ENCODE measurements at places on chromosomes 12 and 14.

DNA sequence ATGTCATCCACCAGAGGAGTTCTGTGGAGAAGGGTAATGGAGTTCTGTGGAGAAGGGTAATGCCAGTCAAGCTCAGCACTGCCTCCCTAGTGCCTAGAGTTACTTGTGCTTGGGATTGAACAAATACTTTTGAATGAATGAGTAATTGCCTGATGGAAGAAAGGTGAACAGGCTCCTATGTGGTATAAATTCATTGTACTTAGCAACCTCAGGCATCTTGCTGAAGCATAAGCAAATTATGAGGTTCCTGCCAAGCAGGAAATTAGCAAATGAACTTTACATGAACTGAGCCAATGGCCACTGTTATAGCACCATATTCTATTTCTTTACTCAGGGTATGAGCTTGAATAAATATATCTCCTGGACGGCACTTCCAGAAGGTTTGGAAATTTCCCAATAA lies 1047.2 kb downstream of the SLC6A15 start:
- no peak for DNase-seq

DNA sequence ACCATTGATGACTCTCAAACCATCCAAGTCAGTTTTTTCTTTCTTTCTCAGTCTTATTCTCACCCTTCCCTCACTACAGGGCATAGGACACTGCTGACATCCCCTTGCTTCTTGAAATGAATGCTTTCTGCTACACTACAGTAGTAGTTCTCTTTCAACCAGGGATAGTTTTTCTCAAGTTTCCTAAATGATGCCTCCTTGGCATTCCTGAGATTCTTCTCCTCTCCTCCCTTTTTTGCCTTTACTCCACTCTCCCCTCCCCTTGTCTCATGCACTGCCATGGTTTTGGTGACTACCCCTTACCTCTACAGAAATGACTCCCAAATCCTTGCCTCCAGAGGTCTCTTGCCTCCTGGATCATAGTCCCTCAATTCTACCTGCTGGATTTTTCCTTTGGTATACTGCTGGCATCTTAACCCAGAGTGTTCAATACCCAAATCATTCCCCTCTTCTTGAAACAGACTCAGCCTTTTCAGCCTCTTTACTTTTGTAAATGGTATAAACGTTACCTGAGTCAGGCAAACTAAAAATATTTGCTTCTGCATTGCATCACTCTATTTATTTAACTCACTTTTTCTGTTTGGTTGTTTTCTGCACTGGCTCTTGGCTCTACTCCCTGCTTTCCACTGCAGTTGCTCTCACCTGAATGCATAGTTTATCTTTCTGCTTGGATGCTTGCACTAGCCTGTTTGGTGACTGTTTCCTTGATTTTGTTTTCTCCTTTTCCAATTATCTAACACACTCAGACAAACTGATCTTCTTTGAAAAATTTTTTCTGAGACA lies 211.6 kb upstream of the IGF1 start:
- DNase-seq: no peak

DNA sequence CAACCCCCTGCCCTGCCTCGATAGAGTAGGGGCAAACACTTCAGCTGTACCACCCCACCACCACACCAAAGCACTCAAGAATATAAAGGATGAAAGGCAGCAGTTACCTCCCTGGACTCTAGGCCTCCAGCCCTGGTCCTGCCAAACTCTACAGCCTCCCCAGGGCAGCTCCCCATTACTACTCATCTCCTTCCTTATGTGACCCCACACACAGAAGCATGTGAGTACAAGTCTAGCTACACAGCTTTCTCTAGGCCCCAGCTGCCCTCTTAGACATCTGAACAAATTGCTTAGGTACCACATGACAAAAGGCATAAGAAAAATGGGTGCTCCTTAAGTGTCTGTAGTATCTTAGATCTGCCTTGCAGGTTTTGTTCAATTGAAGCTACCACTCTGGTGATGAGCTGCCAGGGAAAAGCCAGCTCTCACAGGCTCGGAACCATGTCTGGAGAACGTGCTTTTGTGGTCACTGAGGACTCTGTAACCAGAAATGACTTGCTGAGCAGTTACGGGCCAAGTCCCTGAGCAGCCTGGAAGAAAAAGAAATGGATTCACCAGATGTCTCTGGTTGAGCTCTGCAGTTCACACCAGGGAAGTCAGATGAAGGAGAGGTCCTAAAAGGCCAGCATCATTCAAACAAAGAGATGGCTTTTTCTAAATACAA lies 32.8 kb downstream of the FMNL3 start:
- DNase-seq: peak; percentile 29

GRCh38 chr12:79374545-79374944 lies 316.2 kb downstream of the PAWR start:
- no peak for DNase-seq

- DNase-seq: no peak
Observed at GRCh38 chr12:46200551-46200950, 68.3 kb downstream of the SLC38A1 start.

GRCh38 chr12:120196363-120196762 lies 1.8 kb upstream of the GCN1 start:
- DNase-seq: no peak

DNA sequence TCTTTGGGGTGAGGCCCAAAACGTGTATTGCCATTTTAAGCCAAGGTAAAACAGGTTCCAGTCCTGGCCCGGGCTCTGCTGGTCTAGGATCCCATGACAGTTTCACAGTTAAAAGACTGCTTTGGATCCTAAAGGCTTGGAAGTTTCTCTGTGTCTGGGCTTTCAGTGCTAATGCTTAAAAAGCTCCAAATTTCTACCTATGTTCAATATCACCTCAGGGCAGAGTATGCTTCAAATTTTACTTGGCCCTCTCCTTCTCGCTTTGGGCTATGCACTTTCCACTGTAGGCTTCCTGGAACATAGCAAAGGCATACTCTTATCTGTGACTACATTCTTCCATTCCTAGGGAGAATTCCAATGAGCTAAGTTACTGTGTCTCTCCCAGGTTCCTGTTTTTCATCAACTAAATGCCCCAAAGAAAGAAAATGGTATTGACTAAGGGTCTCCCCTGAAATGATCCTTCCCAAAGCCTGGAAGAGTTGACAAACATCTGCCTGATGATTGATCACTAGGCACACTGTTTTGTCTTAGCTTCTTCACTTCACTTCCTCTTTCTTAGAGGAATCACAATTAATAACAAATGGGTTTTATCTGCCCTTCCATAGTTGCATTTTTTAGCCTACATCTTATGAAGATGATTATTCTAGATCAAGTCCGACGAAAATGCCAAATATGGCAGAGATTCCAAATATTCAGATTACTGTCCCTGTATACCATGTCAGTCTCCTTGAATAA lies 79.4 kb downstream of the TMTC2 start:
- no peak for DNase-seq

DNA sequence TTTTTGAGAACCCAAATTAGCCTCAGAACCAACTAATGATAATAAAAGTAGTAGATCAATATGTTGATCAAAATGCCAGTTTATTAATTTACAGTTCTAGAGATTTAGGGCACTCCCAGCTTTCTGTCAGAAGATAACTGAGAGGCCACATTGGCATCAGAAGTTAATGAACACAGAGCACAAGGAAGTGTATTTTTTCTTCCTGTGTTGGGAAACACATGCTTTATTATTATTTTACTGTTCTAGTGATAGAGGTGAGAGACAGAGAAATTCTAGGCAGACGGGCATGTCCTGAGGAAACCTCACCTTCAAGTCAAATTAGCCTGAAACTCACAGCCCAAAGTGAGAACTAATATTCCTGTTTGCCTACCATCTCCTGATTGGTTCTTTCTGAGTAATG lies 213.7 kb downstream of the PCNX1 start:
- DNase-seq: no peak

- no peak for DNase-seq
Observed at GRCh38 chr14:104883681-104884361, 18.8 kb downstream of the CEP170B start.

DNA sequence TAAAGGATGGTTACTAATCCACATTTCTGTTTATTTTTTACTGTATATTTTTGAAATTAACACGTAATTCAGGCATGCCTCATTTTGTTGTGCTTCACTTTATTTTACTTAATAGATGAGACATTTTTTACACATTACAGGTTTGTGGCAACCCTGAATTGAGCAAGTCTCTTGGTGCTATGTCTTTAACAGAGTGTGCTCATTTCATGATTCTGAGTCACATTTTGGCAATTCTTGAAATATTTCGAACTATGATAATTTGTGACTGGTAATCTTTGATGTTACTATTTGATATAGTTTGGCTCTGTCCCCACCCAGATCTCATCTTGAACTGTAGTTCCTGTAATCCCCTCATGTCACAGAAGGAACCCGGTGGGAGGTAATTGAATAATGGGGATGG lies 1120.5 kb upstream of the FLRT2 start:
- DNase-seq: no peak

DNA sequence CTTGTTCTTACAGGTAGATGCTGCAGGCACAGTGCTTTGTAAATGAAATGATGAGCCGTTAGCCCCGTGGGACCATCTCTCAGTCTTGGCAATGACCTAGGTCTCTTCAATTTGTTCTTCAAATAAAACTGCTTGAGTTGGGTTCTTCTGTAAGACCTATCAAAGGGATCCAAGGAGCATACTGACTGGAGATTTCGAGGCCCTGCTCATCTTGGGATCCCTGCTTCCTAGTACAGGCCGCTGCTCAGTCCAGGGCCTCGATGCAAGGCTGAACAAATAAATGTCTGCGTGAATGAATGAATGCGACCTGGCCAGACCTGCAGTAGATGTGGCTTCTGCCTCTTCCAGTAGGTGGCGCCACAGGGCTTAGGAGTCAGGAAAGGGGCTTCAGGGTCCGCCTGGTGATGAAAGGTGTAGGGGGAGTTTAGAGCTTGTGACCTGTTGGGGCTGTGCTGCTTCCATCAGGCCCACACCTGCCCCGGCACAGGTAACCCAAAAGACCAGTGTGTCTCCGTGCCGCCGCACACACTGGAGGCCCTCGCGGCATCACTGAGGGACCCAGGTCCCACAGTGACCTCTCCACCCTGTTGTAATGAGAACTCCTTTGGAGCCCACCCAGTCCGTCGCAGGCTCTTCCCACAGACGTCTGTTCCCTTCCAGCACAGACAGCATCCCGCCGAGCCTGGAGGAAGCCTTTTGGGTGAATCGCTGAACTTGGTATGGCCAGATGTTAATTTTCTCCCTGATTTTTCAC lies 4.4 kb downstream of the CACNA1C start:
- DNase-seq: no peak

DNA sequence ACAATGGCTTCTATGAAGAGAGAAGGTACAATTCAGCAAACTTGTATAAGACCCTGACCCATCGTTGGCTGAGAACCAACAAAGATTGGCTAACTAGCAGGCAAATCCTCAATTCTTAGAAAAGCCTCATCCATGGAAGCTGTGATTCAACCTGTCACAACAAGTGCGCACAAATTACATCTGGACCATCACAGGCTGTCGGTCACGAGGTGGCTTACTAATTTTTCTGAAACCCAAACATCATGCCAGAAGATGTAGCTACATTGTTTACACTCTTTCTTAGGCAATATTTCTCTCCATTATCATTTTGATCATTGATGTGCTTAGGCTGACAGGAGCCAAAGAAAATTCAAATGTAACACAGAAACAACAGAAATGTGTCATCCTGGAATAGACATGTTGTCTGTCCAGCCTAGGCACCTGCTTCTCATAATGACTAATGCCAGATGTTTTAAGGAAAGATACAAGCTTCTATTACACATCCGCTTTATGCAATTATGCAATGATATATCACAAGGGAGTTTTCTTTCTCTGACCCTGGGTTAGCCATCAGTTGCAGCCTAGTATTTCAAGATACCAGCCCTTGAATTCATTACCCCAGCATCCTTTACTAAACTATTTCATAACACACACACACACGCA lies 92.9 kb upstream of the DIO2 start:
- no peak for DNase-seq

- no peak for DNase-seq
Observed at GRCh38 chr12:98656289-98657101, 11.4 kb downstream of the APAF1 start.

GRCh38 chr14:64683264-64683663 lies 21.0 kb upstream of the PLEKHG3 start:
- DNase-seq: no peak

DNA sequence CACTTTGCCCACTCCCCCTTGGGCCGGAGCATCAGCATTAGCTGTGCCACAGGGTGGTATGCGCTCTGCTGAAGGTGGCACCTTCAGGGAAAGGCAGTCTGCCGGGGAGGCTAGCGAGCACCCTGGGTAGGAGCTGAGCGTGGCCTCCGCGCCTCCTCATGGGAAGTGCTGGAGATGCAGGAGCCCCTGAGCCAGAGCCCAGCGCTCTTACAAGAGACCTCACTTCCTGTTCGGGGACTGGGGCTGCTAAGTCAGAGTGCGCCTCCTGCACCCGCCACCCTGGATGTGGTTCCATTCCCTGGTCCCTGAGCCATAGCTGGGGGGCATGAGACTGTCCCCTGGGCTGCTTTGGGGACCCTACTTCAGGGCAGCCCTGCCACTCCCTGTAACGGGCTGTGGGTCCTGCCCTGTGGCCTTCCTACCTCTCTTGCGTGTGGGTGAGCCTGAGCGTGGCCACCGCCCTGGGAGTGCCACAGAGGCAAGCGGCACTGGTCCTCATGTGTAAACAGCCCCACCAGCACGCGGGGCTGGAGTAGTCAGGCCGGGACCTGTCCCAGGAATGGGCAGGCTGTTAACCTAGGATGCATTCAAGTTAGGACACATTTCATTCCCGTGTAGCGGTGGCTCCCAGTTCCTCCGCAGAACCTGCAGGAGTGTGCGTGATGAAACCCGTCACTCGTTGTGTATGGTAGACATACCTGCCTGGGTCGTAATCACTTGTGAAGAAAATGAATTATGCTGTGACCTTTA lies 19.4 kb downstream of the COA8 start:
- no peak for DNase-seq

GRCh38 chr12:79083181-79083580 lies 218.6 kb downstream of the SYT1 start:
- DNase-seq: no peak

DNA sequence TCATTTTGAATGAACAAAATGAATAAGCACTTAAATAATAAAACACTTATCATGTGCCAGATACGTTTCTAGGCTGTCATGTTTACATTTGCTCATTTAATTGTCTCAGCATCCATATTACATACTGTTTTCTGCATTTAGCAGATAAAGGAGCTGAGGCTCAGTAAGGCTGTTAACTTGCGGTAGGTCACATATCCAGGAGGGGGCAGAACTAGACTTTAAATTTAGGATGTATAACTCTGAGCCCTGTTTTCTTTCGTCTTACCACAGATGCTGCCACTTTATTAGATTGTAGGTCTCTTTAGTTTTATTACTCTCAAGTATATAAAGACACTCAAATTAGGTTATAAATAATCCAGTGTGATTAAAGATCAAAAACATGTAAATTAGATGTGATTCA lies 17.7 kb downstream of the IRAK4 start:
- DNase-seq: no peak

GRCh38 chr14:32408018-32408417 lies 78.9 kb downstream of the AKAP6 start:
- DNase-seq: no peak

DNA sequence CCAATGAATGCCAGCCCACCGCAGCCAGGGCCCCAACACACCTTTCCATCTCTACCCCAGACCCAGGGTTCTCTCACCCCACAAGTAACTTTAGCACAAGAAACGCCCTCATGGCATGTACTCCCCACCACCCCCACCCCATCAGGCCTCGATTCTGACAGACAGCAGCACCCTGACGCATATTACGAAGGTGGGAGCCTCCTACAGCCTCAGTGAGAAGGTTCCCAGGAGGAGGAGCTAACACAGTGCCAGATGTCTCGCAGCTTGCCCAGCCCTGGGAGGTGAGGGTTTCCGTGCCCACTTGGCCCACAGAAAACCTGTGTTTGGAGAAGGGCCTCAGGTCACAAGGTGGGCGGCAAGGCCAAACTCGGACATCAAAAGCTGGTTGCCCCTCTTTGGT lies 32.4 kb downstream of the CCDC88C start:
- no peak for DNase-seq
